Osteocyte (in vitro differentiated cells): ENCODE measurements at places on chromosomes 7 and 10.

- no peak overlapping the region for H3K4me3 ChIP-seq
- peaks cover 2% of the 10 kb centered on the region for H3K36me3 ChIP-seq
- H3K27me3 ChIP-seq: peaks cover 40% of the 10 kb centered on the region
- no peaks in the 10 kb centered on the region for H3K4me1 ChIP-seq
- no peak for DNase-seq
Measured at GRCh38 chr7:42611961-42612360, 299.9 kb downstream of the C7orf25 start.

DNA sequence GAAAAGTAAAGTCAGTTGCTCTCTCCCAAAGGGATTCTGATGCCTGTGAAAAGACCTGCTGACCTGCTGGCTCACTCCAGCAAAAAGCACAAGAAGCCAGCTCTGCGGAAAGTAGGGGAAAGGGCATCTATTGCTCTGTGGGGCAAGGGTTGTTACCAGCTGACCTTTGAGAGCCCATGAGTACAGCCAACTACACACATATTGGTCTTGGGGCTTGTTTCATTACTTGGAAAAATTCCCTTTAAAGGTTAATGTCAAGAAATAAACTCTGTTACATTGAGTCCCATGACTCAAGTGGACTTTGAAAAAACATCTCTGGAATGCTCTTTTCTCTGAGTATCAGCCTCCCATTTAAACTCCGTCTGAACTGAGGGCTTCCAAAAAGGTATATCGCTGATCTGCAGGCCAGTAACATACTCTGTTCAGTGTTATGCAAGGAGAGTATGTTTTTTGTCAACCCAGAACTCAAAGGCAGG is 53.2 kb downstream of the PANK1 start:
- no peaks in the 10 kb centered on the region for H3K27me3 ChIP-seq
- DNase-seq: no peak
- peaks cover 42% of the 10 kb centered on the region for H3K4me1 ChIP-seq

DNA sequence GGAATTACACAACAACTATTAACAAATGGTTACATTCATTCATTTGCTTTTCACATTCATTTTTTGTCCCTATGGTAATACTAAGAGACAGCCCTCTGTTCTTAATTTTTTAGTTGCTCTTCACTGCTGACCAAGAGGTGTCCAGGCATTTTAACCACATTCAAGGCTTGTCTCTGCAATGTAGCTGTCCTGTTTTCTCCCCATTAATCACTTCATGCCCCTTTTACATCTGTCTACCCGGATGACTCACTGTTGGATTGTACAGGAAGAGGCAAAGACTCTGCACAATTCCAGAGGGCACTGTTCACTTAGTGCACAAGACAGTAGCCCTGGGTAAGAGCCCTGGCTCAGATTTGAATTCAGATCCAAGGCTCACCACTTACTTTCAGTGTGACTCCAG is 168.5 kb downstream of the NOC3L start:
- H3K27me3 ChIP-seq: no peaks in the 10 kb centered on the region
- peaks cover 2% of the 10 kb centered on the region for H3K36me3 ChIP-seq

DNA sequence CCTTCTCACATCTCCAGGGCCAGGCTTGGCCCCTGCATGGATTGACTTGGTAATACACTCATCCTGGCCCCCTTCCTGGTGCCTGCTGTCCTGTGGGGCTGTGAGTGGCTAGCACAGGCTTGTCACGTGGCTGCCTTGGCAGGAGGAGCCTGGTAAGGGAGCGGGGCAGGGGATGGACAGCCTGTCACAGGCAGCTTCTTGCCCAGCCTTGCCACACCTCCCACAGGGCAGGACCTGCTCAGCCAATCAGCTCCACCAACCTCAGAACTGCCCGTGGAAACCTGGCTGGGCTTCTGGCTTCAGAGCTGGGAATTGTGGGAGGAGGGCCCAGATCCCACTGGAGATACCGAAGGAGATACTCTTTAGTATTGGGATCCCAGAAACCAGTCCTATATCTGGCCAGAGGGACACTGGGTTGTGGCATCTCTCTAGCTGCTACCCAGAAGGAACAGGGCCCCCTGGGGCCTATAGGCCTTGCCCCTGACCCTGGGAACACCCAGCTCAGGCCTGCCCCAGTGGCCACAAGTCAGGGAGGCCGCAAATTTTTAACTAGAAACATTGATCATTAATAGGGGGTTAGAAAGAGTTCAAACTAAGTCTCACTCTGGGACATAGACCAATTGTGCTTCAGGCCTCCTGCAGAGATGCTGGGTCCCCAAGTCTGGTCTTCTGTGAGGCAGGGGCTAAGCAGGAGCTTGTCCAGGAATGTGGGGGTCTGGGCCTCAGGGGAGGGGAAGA is at the start of gene HOGA1:
Gene HOGA1 (plus strand): TSS at position 330 of the 738 bp plus-strand sequence. CDS start 315 bp downstream, at position 645.
- H3K4me1 ChIP-seq: peaks cover 16% of the 10 kb centered on the region
- no peaks in the 10 kb centered on the region for H3K36me3 ChIP-seq
- no peak within 1 kb of the TSS for H3K27ac ChIP-seq
- DNase-seq: no peak

DNA sequence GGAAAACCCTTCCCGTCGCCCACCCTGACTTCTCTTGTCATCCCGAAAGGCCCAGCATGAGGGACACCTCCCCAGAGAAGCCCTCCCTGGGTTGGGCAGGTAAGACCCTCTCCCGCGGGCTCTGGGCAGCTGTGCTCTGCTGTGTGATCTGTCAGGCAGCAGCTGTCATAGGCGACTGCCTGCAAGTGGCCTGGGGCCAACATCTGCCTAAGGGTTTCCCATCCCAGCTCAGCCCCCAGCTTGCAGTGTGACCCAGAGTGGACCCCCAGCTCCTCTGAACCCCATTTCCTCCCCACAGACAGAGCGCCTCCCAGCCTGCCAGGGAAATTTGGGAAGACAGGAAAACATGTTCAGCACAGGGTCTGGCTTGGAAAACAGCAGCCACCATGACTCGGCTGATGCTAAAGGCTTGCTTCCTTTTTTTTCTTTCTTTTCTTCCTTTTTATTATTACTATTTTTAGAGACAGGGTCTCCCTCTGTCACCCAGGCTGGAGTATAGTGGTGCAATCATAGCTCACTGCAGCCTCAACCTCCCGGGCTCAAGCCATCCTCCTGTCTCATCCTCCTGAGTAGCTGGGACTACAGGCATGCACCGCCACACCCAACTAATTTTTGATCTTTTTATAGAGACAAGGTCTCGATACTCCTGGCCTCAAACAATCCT is 18.3 kb upstream of the TNRC18 start:
- H3K27ac ChIP-seq: peak overlapping the region; percentile 41
- DNase-seq: no peak
- H3K36me3 ChIP-seq: peaks cover 7% of the 10 kb centered on the region
- H3K4me1 ChIP-seq: peaks cover 8% of the 10 kb centered on the region
- no peaks in the 10 kb centered on the region for H3K27me3 ChIP-seq

DNA sequence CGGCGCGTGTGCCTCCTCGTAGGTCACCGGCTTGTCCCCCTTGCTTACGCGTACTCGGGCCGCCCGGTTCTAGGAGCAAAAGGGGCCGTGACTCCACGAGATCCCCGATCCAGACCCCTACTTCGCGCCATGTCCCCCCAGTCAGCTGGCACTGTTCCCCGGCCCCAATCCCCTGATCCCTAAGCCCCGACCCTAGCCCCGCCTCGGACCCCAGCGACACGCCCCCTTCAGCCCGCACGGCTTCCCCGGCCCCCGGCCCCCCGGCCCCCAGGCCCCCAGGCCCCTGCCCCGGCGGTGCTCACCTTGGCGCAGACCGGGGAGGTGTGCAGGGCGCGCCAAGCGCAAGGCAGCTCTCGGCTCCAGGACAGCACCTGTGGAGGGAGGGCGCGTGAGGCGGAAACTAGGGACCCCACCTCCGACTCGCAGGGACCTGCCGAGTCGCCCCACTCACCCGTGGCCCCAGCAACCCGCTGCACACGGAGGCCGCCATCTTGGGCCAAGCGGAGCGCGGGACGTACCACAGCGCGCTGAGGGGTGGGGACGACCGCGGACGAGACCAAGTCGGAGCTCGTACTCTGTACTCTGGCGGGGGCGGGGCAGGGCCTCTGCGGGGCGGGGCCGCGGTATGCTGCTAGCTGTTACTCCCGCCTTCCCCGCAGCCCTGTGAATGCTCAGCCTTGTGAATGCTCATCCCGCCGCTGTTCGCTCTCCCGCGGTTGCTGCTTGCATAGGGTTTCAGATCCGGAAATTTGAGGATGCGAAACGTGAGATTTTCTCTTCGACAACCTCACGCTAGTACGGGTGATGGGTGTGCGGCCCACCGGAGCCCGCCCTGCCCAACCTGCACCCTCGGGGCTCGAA is at the start of gene MRPS24:
Gene MRPS24 (minus strand): TSS at position 512 of the 861 bp plus-strand sequence. CDS start 22 bp downstream, at position 490.
- H3K27ac ChIP-seq: peak within 1 kb of the TSS; percentile 97
- no peaks in the 10 kb centered on the region for H3K27me3 ChIP-seq
- peak within 1 kb of the TSS; percentile 86 for H3K4me3 ChIP-seq
- H3K4me1 ChIP-seq: peaks cover 46% of the 10 kb centered on the region
- H3K36me3 ChIP-seq: peaks cover 17% of the 10 kb centered on the region
- DNase-seq: peak; percentile 97

DNA sequence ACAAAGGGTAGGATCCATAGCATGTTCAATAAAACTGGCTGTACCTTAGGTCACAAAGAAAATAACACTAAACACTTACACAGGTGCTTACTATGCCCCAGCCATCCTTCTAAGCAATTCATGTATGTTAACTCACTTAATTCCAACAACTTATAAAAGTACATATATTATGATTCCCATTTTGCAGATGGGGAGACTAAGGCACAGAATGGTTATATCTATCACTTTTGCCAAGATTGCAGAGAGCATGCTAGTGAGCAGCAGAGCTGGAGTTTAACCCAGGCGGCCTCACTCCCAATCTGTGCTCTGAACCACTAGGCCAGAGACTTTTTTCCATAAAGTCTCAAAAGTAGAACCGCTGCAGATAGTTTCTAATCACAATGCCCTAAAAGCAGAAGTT is 18.9 kb upstream of the UBN2 start:
- no peaks in the 10 kb centered on the region for H3K36me3 ChIP-seq
- H3K27me3 ChIP-seq: peaks cover 38% of the 10 kb centered on the region
- DNase-seq: no peak
- H3K27ac ChIP-seq: no peak overlapping the region

- H3K4me3 ChIP-seq: no peak overlapping the region
- no peaks in the 10 kb centered on the region for H3K27me3 ChIP-seq
- H3K27ac ChIP-seq: no peak overlapping the region
- DNase-seq: no peak
Measured at GRCh38 chr7:4189131-4189570, 492.9 kb upstream of the FOXK1 start.

GRCh38 chr7:155729847-155730246 is 82.4 kb downstream of the SHH start:
- DNase-seq: no peak
- no peaks in the 10 kb centered on the region for H3K27me3 ChIP-seq
- H3K27ac ChIP-seq: no peak overlapping the region
- peaks cover 10% of the 10 kb centered on the region for H3K36me3 ChIP-seq

DNA sequence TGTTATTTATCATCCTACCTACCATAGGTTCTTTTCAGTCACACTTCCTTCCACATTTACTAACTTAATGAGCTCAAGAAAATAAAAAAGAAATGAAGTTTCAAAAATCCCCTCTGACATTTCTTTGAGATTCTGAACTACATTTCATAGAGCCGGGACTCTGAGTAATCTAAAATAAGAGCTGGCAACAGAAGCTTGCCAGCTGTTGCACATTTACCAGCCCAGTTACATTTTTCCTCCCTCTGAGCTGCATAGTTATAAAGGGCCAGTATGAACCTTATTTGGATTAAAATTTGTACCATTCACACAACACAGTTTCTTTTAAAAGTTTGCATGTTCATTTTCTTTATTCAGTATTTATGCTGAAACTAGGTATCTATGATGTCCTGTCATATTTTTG is 119.5 kb upstream of the CAV2 start:
- DNase-seq: no peak
- H3K36me3 ChIP-seq: no peaks in the 10 kb centered on the region
- no peak overlapping the region for H3K4me3 ChIP-seq
- no peaks in the 10 kb centered on the region for H3K27me3 ChIP-seq

DNA sequence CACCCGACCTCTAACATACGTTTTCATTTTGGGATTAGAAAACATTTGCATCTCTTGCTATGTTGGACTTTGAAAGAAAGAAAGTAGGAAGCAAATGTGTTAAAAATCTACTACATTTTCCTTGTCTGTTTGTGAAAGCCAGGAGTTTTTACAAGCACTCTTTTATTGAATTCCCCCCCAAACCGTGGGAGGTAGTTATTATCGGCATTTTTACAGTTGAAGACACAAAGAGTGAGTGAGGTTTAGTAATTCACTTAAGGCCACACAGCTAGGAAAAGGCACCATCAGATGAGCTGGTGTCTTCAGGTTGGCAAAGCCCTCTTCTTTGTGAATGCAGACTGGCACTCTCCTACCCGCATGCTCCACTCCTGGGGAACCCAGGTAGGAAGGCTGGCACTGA is 23.5 kb upstream of the SFMBT2 start:
- H3K27ac ChIP-seq: no peak overlapping the region
- no peak overlapping the region for H3K4me3 ChIP-seq
- no peaks in the 10 kb centered on the region for H3K36me3 ChIP-seq
- DNase-seq: no peak
- peaks cover 12% of the 10 kb centered on the region for H3K27me3 ChIP-seq

DNA sequence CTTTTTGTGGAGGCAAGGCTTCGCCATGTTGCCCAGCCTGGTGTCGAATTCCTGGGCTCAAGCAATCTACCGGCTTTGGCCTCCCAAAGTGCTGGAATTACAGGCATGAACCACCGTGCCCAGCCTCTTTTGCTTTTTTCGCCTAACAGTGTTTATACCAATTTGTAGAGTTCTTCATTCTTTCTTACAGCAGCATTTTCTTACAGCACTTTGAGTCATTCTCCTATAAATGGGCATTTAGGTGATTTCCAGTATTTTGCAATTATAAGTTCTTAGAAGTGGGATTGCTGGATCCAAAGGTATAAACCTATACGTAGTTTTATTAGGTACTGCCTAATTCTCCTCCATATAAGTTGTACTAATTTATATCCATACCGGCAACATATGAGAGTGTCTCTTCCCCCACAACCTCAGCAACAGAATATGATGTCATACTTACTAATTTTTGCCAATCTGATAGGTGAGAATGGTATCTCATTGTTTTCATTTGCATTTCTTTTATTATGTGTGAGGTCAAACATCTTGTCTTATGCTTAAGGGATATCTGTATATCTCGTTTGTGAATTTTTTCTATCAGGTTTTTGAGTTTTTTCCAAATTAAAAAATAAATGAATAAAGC is 39.1 kb downstream of the SUFU start:
- H3K4me3 ChIP-seq: no peak overlapping the region
- DNase-seq: no peak
- H3K27ac ChIP-seq: no peak overlapping the region
- H3K27me3 ChIP-seq: no peaks in the 10 kb centered on the region

DNA sequence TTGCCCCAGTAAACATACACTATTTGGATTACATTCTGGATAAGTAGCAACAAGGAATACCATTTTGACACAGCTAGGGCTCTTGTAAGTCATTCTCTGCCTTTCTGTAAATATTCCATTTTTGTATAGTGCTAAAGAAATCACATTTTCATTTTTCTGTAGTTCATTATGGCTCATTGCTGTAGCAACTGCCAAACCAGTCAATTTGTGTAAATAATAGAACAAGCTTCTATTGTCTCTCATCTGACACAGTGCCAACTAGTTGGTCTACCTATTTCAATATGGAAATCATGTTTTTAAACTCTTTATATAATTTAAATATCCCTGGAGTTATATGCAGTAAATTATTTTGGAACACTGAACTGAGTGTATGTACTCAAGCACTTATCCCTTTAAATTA is 193.7 kb downstream of the RELN start:
- no peaks in the 10 kb centered on the region for H3K4me1 ChIP-seq
- H3K4me3 ChIP-seq: no peak overlapping the region
- H3K27me3 ChIP-seq: peaks cover 2% of the 10 kb centered on the region
- no peak for DNase-seq
